ENCODE measurements at places on chromosomes 3 and 15. TPM values are rescaled to one million over a fixed set of nuclear protein-coding genes. Genes with fewer than 3 reads are reported as not detected.
A peak's percentile ranks its signal among the peaks of the same experiment; 100 is the strongest.

Gene SCN5A
- 2.3 TPM for total RNA-seq

Gene SERPINI2
- 0.32 TPM for total RNA-seq

Gene SH3GL3
- total RNA-seq = 2.7 TPM

DNA sequence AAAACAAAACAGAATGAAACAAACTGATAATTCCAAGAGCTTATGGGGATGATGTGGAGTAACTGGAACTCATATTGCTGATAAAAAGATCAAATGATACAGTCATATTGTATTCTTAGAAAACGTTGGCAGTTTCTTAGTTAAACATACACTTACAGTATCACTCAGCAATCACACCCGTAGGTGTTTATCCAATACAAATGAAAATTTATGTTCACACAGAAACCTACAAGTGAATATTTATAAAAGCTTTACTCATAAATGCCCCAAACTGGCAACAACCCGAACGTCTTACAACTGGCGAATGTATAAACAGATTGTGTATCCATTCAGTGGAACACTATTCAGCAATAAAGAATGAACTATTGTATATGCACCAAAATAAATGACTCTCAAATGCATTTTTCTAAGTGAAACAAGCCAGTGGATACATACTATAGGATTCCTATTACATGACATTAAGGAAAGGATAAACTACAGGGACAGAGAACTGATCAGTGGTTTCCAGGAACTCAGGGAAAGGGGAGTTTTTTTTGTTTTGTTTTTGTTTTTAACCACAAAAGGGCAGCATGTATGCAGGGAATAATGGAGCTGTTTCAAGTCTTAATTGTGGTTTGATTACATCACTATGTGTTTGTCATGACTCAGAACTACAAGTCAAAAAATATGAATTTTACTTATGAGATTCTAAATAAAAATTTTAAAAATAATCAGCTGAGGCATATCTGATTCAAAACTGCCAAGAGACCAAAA lies 71.8 kb upstream of the NDUFB4 start:
- H3K27me3 ChIP-seq = no peaks in the 10 kb centered on the region
- peaks cover 7% of the 10 kb centered on the region for H3K4me1 ChIP-seq
- H3K27ac ChIP-seq = no peak overlapping the region
- no peak overlapping the region for H3K4me3 ChIP-seq

DNA sequence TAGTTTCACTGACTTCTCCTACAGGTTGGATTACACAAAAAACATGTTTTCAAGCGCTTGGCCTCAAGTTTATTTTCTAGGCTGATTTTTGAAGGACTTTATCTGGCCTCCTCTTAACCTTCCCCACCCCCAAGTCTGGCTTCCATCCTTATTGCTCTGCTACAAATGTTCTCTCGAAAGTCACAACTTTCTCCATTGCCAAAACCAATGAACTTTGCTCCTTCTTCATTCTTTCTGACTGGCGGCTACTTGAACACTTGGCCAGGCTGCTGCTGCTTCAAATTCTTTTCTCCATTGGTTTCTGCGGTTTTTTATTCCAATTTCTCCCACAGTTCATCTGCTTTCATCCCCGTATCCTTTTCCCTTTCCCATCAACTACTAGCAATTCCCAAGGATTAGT lies 106.6 kb downstream of the TOP2B start:
- H3K27me3 ChIP-seq = no peaks in the 10 kb centered on the region
- H3K27ac ChIP-seq = peak overlapping the region; percentile 83
- H3K36me3 ChIP-seq = no peaks in the 10 kb centered on the region
- peaks cover 24% of the 10 kb centered on the region for H3K4me1 ChIP-seq
